Fibroblast of mammary gland (primary cell): ENCODE measurements at places on chromosomes 7 and 10.

- DNase-seq, result no peak
Measured at GRCh38 chr7:132879579-132879978, 202.3 kb downstream of the CHCHD3 start.

GRCh38 chr10:31204090-31204489 lies 114.9 kb upstream of the ZEB1 start:
- peak; percentile 40 for DNase-seq

- DNase-seq, result no peak
Measured at GRCh38 chr10:18221882-18222281, 81.7 kb downstream of the CACNB2 start.

GRCh38 chr7:32217341-32218153 lies 147.3 kb upstream of the PDE1C start:
- no peak for DNase-seq

GRCh38 chr7:112942981-112943380 lies 143.6 kb downstream of the GPR85 start:
- DNase-seq, result no peak

GRCh38 chr7:106239406-106239805 lies 45.4 kb downstream of the NAMPT start:
- DNase-seq, result no peak

- DNase-seq, result no peak
Measured at GRCh38 chr7:16727736-16728135, 25.8 kb upstream of the TSPAN13 start.

DNA sequence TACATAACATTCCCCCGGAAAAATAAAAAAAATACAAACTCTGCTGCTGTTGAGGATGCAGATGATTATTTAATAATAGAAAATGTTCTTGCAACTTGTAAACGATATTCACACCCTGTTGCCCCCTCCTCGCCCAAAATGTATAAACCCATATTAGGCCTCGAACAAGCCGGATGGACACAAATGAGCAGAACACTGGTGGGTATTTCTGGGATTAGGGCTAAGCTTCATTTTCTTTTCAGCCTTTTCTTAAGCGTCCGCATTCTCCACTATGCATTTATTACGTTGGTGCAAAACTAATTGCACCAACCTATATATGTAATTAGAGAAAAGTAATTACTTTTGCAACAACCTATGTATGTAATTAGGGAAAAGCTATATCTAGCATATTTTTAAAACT lies 349 bp upstream of the GNG11 start:
- no peak for DNase-seq

GRCh38 chr10:98460837-98461499 lies 14.2 kb upstream of the HPS1 start:
- DNase-seq, result peak; percentile 92

DNA sequence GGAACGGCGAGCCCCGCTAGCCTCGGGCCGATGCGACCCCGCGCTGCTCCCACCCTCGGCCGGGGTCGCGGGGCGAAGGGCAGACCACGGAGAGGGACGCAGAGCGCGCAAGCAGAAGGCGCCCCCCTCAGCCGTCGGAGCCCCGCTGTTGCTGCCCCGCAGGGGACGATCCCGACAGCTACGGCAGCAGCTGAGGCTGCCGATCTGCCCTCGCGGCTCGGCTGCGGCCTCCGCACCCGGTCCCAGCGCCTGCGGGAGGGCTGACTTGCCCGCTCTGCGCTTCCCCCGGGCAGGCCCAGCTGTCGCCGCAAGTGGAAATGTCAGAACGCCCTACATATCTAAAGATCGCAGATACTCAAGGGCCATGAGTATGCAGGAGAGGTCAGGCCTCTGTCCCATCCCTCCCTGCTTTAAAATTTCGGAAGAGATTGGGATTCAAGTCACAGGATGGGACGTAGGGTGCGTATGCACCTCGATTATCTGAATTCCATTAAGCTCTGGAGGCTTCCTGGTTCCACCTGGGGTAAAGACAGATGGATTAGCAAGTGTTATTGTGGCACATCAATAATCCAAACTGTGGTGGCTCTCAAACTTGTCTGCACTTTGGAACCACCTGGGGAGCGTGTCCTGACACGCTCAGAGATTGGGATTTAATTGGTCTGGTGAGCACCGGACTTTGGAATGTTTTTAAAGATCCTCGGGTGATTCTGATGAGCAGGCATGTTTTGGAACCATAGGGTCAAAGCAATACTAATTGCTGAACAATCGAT lies at the start of gene CRPPA:
CRPPA (minus strand) TSS at position 206 of the 770 bp plus-strand sequence. CDS start 216 bp downstream, outside the sequence.
- DNase-seq, result peak; percentile 32

DNA sequence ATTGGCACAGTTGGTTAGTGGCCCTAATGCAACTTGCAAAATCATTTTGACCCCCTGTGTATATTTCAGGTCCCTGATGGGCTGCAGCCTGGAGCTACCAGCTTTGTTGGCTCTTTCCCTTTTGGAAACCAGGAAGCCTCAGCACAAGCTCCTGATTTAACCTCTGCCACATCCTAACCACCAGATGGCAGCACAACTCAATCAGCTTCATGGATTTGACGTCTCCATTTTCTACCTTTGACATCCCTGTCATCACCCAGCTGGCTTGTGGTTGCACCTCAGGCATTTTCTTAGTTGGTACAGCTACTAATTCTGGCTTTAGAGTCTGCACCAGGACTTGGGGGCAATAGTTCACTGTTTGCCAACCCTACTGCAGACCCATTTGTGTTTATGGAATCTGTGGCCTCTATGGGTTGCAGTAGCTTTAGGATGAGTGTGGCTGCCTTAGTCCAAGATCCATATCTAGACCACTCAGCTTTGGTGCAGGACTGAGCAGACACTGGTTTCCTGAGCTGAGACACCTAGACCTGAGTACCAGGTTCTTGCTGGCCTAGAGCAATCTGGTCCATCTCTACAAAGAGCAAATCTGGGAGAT lies 456.2 kb downstream of the REEP3 start:
- DNase-seq, result peak; percentile 34

GRCh38 chr7:28024786-28025334 lies 155.7 kb downstream of the JAZF1 start:
- DNase-seq, result no peak

DNA sequence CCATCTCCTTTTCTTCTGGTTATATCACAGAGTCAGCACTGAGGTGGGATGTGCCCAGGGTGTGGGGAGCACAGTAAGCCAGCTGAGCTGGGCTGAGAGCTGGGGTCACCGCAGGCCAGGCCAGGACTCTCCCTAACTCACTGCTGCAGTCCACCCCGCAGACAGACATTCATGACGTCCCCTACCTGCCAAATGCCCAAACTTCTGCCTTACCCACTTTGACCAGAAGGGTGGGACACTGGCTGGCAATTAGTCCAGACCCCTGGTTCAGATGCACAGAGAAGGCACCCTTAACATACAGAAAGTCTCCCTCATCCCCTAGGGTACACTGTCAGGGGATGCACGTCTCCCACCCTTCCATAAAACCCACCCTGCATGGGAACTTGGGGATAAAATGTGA lies 2.1 kb downstream of the DRGX start:
- no peak for DNase-seq

GRCh38 chr10:932589-932988 lies 1.1 kb upstream of the LARP4B start:
- DNase-seq, result no peak

DNA sequence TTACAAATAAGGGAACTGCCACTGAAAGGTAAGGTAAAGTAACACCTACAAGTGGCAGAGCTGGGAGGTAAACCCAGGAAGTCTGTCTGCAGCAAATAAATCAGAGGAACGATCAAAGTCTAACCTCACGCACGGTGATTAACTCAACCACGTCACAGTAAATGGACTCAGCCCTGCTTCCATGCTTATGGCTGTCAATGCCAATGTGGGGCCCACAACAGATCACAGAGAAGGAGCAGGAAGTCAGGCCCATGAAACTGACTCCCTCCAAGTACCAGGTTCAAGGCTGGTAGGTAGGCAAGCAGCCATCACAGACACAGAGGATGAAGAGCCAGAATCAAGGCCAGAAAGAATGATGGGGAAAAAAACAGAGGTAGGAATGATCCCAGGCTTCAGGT lies 38.0 kb upstream of the ACSL5 start:
- DNase-seq, result no peak

GRCh38 chr7:136870866-136871487 lies 2.5 kb downstream of the CHRM2 start:
- no peak for DNase-seq
